IMR-90 (cell line): ENCODE measurements at places on chromosomes 4 and X. TPM values are rescaled to one million over a fixed set of nuclear protein-coding genes. Genes with fewer than 3 reads are reported as not detected.

DNA sequence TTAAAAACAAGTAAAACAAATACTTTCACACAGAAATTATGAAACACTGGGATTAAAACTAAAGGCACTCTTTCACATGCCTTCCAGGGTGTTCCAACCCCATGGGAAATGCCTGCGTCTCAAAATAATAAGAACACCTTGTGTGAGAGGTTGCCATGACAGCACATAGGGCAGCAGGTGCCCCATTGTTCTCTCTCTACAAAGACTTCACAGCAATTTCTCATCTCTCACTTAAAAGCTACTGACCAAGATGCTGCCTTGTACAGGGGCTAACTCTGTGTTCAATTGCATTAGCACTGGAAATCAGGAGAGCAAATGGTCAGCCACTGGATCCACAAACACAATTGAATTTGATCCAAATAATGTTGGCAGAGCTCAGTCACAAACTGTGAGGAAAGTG, 102.5 kb upstream of the GALNTL6 start:
- no peaks in the 10 kb centered on the region for H3K4me1 ChIP-seq
- H3K27me3 ChIP-seq, result no peaks in the 10 kb centered on the region
- H3K27ac ChIP-seq, result no peak overlapping the region
- DNase-seq, result no peak
- H3K4me3 ChIP-seq, result no peak overlapping the region

- H3K27me3 ChIP-seq, result no peaks in the 10 kb centered on the region
- H3K4me1 ChIP-seq, result no peaks in the 10 kb centered on the region
- no peak overlapping the region for H3K27ac ChIP-seq
- H3K4me3 ChIP-seq, result no peak overlapping the region
These were observed 154.2 kb upstream of the NEIL3 start for GRCh38 chr4:177155454-177155853.

- peak; percentile 9 for DNase-seq
- H3K27ac ChIP-seq, result no peak overlapping the region
- H3K4me1 ChIP-seq, result no peaks in the 10 kb centered on the region
- no peaks in the 10 kb centered on the region for H3K27me3 ChIP-seq
- no peaks in the 10 kb centered on the region for H3K36me3 ChIP-seq
These were observed 18.0 kb downstream of the NAF1 start for GRCh38 chr4:163148466-163149336.

GRCh38 chr4:36489798-36490197, 208.4 kb downstream of the DTHD1 start:
- no peak overlapping the region for H3K4me3 ChIP-seq
- no peaks in the 10 kb centered on the region for H3K36me3 ChIP-seq
- DNase-seq, result no peak
- H3K4me1 ChIP-seq, result no peaks in the 10 kb centered on the region
- H3K27me3 ChIP-seq, result no peaks in the 10 kb centered on the region
- no peak overlapping the region for H3K27ac ChIP-seq

GRCh38 chr4:103030791-103031190, 11.3 kb upstream of the SLC9B1 start:
- H3K27me3 ChIP-seq, result no peaks in the 10 kb centered on the region
- DNase-seq, result no peak
- no peaks in the 10 kb centered on the region; the same call in 1 of the 2 replicates for H3K36me3 ChIP-seq
- H3K4me1 ChIP-seq, result no peaks in the 10 kb centered on the region
- H3K27ac ChIP-seq, result no peak overlapping the region
- no peak overlapping the region for H3K4me3 ChIP-seq

GRCh38 chrX:51336584-51336983, 4.0 kb downstream of the NUDT10 start:
- H3K27me3 ChIP-seq, result peaks cover 5% of the 10 kb centered on the region; the same call in 1 of the 2 replicates
- H3K36me3 ChIP-seq, result no peaks in the 10 kb centered on the region
- peak; percentile 40 for DNase-seq
- no peak overlapping the region for H3K4me3 ChIP-seq

GRCh38 chr4:84480082-84480481, 19.0 kb downstream of the NKX6-1 start:
- H3K36me3 ChIP-seq, result no peaks in the 10 kb centered on the region
- no peak for DNase-seq
- no peak overlapping the region for H3K27ac ChIP-seq
- peaks cover 50% of the 10 kb centered on the region for H3K27me3 ChIP-seq
- H3K4me3 ChIP-seq, result no peak overlapping the region

DNA sequence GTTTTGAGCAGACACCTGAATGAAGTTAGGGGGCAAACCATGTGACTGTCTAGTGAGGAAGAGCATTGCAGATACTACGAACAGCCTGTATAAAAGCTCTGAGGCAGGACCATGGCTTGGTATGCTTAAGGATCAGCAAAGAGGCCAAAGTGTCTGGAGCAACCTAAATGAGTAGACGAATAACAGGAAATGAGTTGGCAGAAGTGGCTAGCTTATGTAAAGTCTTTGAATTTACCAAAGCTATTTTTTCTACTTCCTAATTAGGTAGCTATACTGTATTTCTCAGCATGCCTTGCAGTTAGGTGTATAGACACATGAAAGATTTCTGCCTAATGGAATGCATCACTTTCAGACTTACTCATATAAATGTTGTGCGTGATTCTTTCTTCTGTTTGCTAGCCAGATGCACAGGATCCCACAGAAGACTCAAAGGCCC, 9.3 kb upstream of the GPRIN3 start:
- no peaks in the 10 kb centered on the region for H3K36me3 ChIP-seq
- H3K4me3 ChIP-seq, result no peak overlapping the region
- no peak overlapping the region for H3K27ac ChIP-seq
- no peaks in the 10 kb centered on the region; the same call in 1 of the 2 replicates for H3K27me3 ChIP-seq
- peaks cover 2% of the 10 kb centered on the region; the same call in 1 of the 2 replicates for H3K4me1 ChIP-seq

- no peak overlapping the region for H3K4me3 ChIP-seq
- H3K36me3 ChIP-seq, result no peaks in the 10 kb centered on the region
- H3K27me3 ChIP-seq, result peaks cover 9% of the 10 kb centered on the region
- no peak for DNase-seq
- no peak overlapping the region for H3K27ac ChIP-seq
These were observed 32.4 kb upstream of the PGM2 start for GRCh38 chr4:37794056-37794455.

DNA sequence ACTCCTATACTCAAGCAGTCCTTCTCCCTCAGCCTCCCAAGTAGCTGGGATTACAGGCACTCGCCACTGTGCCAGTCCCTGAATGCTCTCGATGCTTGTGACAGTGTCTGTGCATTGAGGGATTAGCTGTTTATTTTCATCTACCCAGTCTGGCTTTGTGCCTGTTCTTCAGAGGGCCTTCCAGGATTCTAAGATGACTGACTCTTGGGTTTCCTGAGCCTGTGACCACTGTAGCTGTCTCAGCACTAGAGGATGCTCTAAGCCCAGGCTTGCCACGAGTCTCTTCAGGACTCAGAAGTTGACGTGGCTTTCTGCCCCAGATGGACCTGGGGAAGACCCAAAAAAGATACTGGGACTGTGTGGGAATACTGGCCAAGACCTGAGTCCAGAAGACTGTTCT, 201.4 kb downstream of the ARHGAP10 start:
- peaks cover 4% of the 10 kb centered on the region for H3K4me1 ChIP-seq
- no peaks in the 10 kb centered on the region for H3K27me3 ChIP-seq

The AMBN gene
- polyA plus RNA-seq, result not detected in 2 replicates

DNA sequence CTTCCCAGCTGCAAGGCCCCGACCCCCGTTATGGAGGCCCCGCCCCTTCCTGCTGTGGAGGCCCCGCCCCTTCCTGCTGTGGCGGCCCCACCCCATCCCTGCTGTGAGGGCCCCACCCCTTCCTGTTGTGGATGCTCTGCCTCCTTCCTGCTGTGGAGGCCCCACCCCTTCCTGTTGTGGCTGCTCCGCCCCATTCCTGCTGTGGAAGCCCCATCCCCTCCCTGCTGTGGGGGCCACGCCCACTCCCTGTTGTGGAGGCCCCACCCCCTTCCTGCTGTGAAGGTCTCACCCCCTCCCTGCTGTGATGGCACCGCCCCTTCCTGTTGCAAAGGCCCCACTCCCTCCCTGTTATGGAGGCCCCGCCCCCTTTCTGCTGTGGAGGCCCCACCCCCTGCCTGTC, 104.9 kb upstream of the PSAPL1 start:
- no peaks in the 10 kb centered on the region for H3K36me3 ChIP-seq
- no peak overlapping the region for H3K27ac ChIP-seq
- no peaks in the 10 kb centered on the region for H3K4me1 ChIP-seq
- DNase-seq, result no peak

GRCh38 chr4:17494258-17495190, 17.4 kb downstream of the QDPR start:
- peak; percentile 78 for DNase-seq
- no peak overlapping the region for H3K4me3 ChIP-seq
- no peak overlapping the region for H3K27ac ChIP-seq

The SLC10A4 gene
- not detected in 2 replicates for polyA plus RNA-seq

DNA sequence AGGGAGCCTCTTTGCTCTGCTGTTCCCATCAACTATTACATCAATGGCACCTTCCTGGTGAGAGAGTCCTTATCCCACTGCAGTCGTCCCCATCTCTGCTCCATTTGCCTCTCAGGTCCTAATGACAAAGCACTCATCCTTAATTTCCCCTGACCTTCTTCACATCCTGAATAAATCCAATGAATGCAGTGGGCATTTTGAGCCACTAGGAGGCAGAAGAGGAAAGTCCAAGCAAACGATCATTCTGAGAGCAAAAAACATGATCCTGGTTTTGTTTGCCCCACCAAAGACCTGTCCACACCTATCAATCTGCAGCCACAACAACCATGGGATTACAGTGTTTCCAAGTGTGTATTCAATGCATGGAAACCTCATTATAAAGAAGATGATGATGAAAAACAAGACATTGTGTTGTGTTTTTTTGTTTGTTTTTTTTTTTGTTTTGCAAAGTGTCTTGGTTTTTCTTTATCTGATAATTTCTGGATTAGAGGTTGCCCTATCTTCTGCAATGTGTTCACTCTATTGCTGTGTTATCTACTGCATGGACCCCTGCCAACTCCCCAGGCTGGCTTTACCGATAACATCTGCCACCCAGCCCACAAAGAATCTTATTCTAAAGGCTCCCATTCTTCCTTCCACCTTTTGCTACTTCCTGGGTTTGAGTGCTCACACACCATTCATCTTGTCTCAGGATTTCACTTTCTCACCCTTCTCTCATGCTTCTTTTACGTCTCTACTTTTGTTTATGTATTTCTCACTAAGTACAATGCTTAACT, 207.2 kb downstream of the NLGN4X start:
- H3K4me1 ChIP-seq, result no peaks in the 10 kb centered on the region
- no peak overlapping the region for H3K4me3 ChIP-seq
- H3K27me3 ChIP-seq, result no peaks in the 10 kb centered on the region
- DNase-seq, result peak; percentile 0
- no peaks in the 10 kb centered on the region for H3K36me3 ChIP-seq

GRCh38 chr4:169975131-169975837, 50.9 kb downstream of the MFAP3L start:
- no peaks in the 10 kb centered on the region for H3K36me3 ChIP-seq
- no peaks in the 10 kb centered on the region for H3K27me3 ChIP-seq
- DNase-seq, result no peak

DNA sequence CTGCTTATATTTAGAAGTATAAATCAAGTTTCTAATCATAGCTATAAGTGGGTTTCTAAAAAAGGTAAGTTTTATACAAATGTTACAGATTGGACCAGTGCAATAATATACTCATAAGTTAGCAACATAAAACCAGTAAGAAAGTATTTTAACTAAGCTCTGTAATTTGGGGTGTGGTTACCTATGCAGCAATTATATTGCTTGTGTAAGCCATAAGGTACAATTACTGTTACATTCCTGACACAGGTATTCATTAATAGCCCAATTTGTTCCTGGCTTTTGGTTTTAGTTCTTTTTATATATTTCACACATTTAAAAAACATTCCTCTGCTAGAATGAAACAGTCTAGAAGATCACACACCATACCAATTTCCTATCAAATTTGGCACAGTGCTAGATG, 115.1 kb downstream of the FRYL start:
- no peak overlapping the region for H3K27ac ChIP-seq
- H3K4me1 ChIP-seq, result no peaks in the 10 kb centered on the region; the same call in 1 of the 2 replicates
- H3K4me3 ChIP-seq, result no peak overlapping the region
- H3K27me3 ChIP-seq, result no peaks in the 10 kb centered on the region
- 0 out of 2 replicates have a peak, but pooled peaks cover 1% of the 10 kb centered on the region for H3K36me3 ChIP-seq
- DNase-seq, result no peak

The PABPC5 gene
- polyA plus RNA-seq, result 0.56 and 0.63 TPM in 2 replicates

DNA sequence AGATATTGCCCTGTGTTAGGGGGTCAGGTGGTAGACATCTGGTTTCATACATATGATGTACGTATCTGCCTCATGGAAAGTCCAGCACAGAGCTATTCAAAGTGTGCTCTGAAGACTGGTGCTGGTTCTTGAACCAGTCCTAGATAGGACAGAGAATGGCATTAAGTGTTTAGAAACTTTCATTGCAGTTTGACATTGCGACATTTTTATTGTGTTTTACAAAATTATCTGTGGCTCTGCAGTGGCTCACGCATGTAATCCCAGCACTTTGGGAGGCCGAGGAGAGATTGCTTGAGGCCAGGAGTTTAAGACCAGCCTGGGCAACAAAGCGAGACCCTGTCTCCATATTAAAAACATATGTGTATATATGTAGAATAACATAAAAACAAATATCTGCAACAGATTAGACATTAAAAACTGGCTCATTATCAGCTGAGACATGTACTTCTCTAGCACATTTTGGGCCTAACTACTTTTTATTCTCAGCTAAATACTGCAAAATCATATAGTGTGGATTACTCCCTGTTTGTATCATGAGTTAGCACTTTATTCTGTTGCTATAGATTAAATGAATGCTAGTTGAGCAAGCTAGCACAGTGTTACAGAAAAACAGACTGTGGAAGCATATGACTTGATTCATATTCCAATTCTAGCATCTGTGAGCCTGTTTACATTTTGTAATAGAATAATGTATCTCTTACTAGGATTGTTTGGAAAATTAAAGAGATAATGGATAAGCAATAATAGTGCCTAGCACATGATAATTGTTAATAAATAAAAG, 57.1 kb downstream of the USP9X start:
- H3K27me3 ChIP-seq, result no peaks in the 10 kb centered on the region
- no peak for DNase-seq
- H3K36me3 ChIP-seq, result peaks cover 12% of the 10 kb centered on the region
- H3K27ac ChIP-seq, result no peak overlapping the region

- H3K4me3 ChIP-seq, result no peak overlapping the region
- H3K4me1 ChIP-seq, result no peaks in the 10 kb centered on the region
- no peaks in the 10 kb centered on the region for H3K27me3 ChIP-seq
- H3K36me3 ChIP-seq, result no peaks in the 10 kb centered on the region
- H3K27ac ChIP-seq, result no peak overlapping the region
- peak; percentile 58 for DNase-seq
These were observed 88.6 kb downstream of the CHRNA9 start for GRCh38 chr4:40423735-40424134.

GRCh38 chr4:117001077-117001476, 84.3 kb downstream of the TRAM1L1 start:
- no peaks in the 10 kb centered on the region for H3K36me3 ChIP-seq
- H3K27ac ChIP-seq, result no peak overlapping the region
- no peaks in the 10 kb centered on the region for H3K27me3 ChIP-seq
- no peak for DNase-seq

GRCh38 chrX:10244915-10245622, 88.3 kb downstream of the CLCN4 start:
- H3K4me3 ChIP-seq, result no peak overlapping the region
- DNase-seq, result no peak
- H3K27me3 ChIP-seq, result no peaks in the 10 kb centered on the region
